Activated CD4-positive, CD25-positive, alpha-beta regulatory T cell treated with anti-CD3 and anti-CD28 coated beads, Interleukin-2, amount 50 U/mL, for 72 hours (primary cell): ENCODE measurements at places on chromosomes 6 and 20.

DNA sequence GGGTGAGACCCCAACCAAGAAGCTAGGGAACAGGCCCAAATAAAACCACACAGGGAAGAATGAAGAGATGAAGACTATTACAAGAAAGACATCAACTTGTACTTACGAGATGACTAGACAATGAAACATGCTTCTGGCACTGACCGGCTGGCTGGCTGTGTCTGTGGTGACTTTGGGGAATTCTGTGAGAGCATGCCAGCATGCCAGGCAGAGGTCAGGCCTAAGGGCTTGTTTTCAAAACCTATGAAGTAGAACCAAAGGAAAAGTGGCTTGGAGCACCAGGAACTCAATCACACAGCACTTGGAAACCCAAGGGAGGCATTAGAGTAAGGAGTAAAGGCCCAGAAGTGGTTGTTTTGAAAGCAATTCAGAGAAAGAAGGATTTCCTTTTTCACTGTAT is 28.4 kb upstream of the GSTA3 start:
- DNase-seq, result no peak

GRCh38 chr6:166317261-166318212 is 9.3 kb upstream of the PRR18 start:
- DNase-seq, result no peak

- no peak for DNase-seq
Observed at GRCh38 chr6:149861603-149862423, 2.3 kb downstream of the LRP11 start.

DNA sequence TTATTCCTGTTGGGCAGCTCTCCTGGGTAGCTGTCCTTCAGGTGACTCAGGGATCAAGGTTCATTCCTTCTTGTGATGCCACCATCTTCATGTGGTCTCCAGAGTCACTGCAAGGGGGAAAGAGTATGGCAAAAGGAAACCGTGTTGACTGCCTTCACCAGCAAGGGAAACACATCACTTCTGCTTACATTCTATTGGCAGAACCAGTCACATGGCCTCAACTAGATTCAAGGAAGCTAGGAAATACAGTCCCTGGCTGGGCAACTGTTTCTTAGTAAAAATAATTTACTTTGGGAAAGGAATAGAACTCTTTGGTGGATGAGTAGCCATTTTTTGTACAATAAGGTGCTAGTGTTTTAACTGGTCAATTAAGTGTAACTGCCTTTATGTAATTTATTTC is 5.3 kb downstream of the ANKRD6 start:
- no peak for DNase-seq

- no peak for DNase-seq
Observed at GRCh38 chr20:49635166-49635565, 67.2 kb upstream of the PTGIS start.

DNA sequence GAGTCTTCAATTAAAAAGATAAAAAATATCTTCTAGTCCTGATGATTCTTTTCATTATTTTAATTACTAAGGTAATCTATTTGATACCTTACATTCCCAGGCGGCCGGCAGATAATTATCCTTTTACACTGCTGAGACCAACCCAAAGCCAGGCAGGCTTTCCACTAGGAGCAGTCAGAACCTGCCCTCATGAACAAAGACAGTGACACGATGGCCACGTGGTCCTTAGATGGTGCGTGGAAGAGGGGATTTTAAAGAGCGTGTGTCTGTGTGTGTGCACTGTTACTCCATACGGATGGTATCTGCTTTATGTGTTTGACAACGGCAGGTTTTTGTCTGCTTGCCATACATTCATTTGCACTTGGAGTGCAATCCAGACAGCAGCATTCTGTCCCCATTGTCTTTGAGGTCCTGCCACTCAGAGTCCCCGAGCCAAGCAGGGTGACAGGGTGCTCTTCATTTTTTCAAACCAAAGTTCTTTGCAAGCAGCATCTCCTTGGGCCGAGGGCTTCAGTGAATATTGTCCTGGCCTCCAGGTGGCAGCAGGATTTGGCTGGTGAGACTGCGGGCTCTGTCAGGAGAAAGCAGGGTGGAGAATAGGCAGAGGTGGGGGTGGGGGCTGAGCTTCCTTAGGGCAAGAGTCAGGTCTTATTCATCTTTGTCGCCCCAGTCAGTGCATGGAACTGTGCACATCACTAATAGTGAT is 260.5 kb downstream of the NRN1 start:
- no peak for DNase-seq

GRCh38 chr6:49528571-49528970 is 21.9 kb upstream of the C6orf141 start:
- no peak for DNase-seq

DNA sequence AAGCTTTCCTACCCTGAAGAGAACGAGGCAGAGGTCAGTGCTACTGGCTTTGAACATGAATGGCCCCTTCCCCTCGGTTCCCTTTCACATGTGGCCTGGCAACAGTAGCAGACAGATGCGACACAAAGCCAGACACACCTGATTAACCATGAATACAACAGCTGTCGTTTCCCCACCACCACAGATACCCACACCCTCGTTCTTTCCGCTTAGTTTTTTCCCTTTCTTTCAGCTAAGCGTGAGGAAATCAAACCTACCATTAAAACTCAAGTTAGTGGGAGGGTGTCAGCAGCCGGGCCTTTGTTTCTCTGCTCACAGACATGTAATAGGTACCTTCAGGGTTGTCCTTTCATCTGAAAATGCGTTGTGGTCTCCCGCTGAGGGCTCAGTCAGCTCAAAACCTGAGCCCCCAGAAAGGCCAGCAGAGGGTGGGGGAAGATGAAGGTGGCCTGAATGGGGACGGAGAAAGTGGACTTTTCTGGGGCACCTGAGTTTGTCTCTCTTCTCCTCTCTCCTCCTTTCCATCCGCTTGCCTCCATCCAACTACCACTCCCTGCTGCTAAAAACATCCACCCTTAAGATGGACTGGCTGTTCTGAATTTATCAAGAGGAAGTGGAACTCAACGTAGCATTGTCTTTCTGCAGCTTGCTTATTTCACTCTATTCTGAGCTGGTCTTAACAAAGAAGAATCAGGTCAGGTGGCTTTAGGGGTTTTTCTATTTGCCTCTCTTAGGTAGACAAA is 516.6 kb upstream of the JARID2 start:
- DNase-seq, result no peak

- DNase-seq, result no peak
Observed at GRCh38 chr6:138026342-138026741, 80.9 kb downstream of the PERP start.

- no peak for DNase-seq
Observed at GRCh38 chr6:143629104-143630080, 48.4 kb upstream of the PHACTR2 start.

DNA sequence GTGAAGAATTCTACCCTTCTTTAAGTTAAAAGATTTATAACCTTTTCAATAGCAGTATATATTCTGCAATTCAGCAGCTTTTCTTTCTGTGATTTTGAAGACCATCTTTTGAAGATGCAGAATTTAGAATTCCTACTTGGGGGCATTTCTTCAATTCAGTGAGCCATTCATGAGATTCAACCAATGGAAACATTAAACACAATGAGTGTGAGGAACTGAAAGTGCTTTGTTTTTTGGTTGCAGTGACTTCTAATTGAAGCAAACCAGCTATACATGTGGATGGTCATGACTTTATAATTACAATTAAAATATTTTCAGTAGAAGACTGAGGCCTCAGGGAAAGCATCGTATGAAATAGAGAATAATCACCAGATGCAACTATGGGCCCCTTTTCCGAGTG is 108.3 kb downstream of the CARMIL1 start:
- DNase-seq, result no peak

- DNase-seq, result no peak
Observed at GRCh38 chr6:161082215-161082614, 90.6 kb downstream of the MAP3K4 start.

GRCh38 chr6:22029171-22029570 is 267.7 kb downstream of the PRL start:
- DNase-seq, result no peak

DNA sequence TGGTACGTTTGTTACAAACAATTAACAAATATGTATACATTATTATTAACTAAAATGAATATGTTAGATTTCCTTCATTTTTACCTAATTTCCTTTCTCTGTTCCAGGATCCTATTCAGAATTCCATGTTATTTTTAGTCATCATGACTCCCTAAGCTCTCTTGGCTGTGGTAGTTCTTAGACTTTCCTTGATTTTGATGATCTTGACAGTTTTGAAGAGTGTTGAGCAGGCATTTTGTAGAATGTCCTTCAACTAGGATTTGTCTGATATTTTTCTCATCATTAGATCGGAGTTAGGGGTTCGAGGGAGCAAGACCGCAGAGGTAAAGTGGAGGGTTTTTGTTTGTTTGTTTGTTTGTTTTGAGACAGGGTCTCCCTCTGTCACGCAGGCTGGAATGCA is 44.3 kb upstream of the ZNF184 start:
- DNase-seq, result no peak

GRCh38 chr20:5642155-5642981 is 107.8 kb upstream of the SHLD1 start:
- DNase-seq, result no peak

DNA sequence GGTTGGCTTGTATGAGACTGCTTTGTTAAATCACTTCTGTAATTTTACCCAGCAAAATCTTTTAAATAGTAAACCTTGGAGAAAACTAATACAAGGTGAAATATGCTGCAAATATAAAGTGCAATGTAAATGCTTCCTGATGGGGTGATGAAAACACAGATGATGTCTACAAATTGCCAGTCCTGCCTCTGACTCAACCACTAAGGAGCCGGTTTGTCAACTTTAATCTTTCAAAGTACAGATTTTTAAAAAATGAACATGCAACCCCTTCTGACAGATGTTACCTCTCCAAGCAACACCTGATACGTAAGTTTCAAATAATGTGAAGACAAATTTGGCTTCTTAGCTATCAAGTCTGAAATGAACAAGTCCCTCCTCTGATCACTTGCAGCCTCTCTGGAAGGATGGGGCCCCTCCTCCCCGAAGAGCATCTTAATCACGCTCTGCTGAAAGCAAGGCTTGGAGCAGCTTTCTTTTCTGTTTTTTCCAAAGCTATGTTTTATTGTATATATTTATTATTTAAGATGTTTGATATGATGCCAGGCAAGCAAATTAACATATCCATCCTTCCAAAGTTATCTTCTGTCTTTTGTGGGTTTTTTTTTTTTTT is 196.0 kb downstream of the MYLK4 start:
- DNase-seq, result no peak

DNA sequence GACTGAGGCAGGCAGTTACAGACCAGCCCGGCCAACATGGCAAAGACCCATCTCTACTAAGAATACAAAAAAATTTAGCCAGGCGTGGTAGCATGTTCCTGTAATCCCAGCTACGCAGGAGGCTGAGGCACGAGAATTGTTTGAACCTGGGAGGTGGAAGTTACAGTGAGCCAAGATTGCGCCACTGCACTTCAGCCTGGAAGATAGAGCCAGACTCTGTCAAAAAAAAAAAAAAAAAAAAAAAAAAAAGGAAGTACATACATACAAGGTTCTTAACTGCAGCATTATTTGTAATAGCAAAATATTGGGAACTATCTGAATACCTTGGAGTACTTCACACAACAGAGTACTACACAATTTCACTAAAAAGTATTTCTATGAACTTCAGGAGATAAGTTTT is 183.5 kb upstream of the OLIG3 start:
- DNase-seq, result no peak

DNA sequence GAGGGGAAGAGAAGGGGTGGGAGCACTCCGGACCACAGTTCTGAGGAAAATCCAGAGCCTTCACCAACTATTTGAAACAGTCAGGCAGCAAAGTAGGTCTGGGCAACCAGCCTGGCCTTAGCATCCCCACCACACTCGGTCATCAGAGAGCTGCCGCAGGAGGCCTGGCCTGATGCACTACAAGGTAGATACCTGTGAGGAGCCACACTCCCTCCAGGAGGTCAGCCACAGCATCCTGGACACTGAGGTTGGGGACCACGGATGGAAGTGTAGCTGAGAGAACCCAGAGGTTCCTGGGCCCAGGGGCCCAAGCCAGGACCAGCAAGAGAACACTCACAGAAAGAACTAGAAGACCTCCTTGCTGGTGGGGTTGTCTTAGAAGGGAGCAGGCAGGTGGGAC is 194.8 kb upstream of the PROKR2 start:
- no peak for DNase-seq

GRCh38 chr6:139446768-139447655 is 72.6 kb upstream of the CITED2 start:
- no peak for DNase-seq

GRCh38 chr6:37686111-37686510 is 11.6 kb downstream of the MDGA1 start:
- no peak for DNase-seq

DNA sequence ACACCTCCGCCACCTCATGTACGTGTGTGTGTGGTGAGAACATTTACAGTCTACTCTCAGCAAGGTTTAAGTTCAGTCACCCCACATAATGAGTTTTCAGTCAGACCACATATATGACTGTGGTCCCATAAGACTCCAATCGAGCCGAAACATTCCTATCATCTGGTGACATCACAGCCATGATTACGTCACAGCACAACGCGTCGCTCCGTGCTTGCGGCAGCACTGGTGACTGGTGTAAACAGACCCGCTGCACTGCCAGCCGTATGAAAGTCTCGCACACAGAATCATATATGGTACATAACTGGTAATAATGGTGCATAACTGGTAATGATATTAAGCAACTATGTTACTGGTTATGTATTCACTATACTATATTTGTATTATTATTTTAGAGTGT is 150.7 kb downstream of the DLL1 start:
- DNase-seq, result peak; percentile 4

- no peak for DNase-seq
Observed at GRCh38 chr6:6798448-6798860, 209.9 kb downstream of the LY86 start.

- no peak for DNase-seq
Observed at GRCh38 chr6:41538556-41539182, 7.5 kb upstream of the FOXP4 start.

DNA sequence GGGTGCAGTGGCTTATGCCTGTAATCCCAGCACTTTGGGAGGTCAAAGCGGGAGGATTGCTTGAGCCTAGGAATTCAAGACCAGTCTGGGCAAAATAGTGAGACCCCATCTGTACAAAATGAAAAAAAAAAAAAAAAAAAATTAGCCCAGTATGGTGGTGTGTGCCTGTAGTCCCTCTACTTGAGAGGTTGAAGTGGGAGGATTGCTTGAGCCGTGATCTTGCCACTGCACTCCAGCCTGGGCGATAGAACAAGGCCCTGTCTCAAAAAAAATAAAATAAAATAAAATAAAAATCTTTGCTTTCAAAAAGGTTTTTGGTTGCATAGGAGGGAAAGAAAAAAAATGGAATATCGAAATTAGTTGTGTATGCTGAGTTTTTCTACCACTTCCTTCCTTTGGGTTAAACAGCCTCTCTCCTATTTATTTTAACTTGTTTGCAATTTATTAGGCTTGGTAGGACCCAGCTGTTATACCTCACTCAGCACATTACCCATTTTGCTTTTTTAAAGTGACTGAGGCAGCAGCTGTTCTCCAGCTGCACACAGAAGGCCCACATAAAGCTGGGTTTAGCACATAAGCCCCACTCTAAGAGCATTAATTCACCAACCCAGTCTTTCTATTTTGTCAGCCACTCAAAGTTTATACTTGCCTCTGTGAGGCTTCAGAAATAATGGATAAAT is 152.3 kb downstream of the ZFAND3 start:
- DNase-seq, result no peak

DNA sequence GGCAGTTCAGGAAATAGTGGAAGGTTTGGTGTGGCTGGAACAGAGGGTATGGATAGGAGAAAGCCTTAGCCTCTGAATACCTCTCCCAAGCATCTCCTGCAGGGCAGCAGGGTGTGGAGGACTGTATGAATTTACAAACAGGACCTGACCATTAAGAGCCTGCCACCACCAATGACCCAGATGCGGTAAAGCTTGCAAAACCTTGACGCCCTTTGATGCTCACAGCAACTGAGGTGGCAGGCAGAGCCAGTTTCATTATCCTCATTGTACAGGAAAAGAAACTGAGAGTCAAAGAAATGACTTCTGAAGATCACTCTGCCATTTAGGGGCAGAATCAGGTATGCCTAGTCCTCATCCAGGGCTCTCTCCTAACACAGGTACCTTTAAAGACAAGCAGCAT is 2.4 kb downstream of the HM13 start:
- no peak for DNase-seq
